ENCODE measurements at places on chromosomes 16 and 17. TPM values are rescaled to one million over a fixed set of nuclear protein-coding genes. Genes with fewer than 3 reads are reported as not detected.

Gene CX3CL1
- polyA plus RNA-seq: 0.89 TPM

Gene SLC16A13
- polyA plus RNA-seq: 2.3 TPM

Gene MSLN
- 0.22 TPM for polyA plus RNA-seq

Gene KRTAP1-5
- 35.9 TPM for polyA plus RNA-seq

Gene SPNS3
- polyA plus RNA-seq: not detected

Gene MYADML2
- not detected for polyA plus RNA-seq

Gene MYH2
- not detected for polyA plus RNA-seq

Gene TPSB2
- polyA plus RNA-seq: not detected

Gene CHD9NB
- polyA plus RNA-seq: 1.2 TPM

Gene EVPL
- not detected for polyA plus RNA-seq

DNA sequence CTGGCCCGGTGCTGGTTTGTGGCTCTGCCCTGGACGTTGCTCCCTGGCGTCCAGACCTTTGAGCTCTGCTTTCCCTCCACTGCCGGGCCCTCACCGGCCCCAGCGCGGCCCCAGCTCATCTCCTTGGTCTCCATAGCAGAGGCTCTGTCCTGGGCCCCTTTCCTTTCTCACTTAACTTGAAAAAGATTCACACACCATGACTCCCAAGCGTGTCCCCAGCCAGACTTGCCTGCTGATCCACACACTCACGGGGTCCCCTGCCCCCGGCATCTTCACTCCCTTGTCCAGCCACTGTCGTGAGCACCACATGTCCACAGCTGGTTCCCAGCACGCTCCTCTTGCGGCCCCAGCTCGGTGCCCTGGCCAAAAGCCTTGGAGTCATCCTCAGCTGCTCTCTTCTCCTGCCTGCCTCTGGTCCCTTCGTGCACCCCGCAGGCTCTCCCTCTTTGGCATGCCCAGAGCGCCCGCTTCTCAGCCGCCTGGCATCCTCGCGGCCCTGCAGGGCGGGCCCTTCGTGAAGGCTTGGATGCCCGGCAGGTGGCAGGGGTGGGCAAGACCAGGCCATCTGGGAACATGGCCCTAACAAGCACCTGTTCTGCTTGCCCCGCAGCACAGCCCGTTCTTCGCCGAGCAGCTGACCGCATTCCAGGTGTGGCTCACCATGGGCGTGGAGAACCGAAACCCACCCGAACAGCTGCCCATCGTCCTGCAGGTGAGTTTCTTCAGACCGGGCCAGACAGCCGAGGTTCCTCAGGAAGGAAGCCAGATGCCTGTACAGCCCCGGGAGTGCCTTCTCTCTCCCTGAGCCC lies 145.6 kb upstream of the CHMP6 start:
- DNase-seq: no peak

DNA sequence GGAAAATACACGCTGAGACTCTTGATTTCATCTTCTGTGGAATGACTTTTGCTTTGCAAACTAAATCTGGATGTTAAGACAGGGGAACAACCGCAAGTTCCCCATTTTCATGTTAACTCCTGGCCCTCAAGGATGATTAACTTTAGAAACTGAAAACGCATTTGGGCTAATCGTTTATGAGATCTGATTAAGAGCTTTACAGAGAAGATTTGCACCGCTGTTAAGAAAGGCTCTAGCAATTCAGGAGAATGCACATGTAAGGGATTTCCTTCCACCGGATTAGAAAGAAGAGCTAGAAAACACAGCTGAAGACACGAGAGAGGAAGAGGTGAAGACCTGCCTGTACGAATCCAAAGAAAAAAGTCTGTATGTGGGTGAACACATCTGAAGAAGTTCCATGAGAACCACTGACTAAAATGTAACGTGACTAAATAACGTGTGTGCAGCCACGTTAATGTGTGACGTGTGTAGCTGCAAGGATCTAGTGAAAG lies 106.4 kb downstream of the YPEL2 start:
- DNase-seq: no peak

DNA sequence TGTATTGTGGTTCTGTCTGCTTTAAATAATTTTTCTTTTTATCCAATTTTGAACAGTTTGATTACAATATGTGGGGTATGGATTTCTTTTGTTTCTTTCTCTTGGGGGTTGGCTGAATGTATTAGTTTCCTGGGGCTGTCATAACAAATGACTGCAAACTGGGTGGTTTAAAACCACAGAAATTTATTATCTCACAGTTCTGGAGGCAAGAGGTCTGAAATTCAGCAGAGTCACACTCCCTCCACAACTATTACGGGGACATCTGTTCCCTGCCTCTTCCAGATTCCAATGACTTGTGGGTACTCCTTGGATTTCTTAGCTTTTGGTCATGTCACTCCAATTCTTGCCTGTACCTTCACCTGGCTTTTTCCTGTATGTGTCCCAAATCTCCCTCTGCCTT lies 23.7 kb downstream of the COX11 start:
- DNase-seq: peak; percentile 12

- DNase-seq: peak; percentile 41
Observed at GRCh38 chr17:17698869-17699351, 17.7 kb downstream of the RAI1 start.

GRCh38 chr17:48143629-48144028 lies 36.1 kb downstream of the SNX11 start:
- DNase-seq: no peak

- no peak for DNase-seq
Observed at GRCh38 chr16:31020536-31020935, 10.1 kb upstream of the STX1B start.

GRCh38 chr17:7593296-7593695 lies 3.4 kb upstream of the SOX15 start:
- no peak for DNase-seq

DNA sequence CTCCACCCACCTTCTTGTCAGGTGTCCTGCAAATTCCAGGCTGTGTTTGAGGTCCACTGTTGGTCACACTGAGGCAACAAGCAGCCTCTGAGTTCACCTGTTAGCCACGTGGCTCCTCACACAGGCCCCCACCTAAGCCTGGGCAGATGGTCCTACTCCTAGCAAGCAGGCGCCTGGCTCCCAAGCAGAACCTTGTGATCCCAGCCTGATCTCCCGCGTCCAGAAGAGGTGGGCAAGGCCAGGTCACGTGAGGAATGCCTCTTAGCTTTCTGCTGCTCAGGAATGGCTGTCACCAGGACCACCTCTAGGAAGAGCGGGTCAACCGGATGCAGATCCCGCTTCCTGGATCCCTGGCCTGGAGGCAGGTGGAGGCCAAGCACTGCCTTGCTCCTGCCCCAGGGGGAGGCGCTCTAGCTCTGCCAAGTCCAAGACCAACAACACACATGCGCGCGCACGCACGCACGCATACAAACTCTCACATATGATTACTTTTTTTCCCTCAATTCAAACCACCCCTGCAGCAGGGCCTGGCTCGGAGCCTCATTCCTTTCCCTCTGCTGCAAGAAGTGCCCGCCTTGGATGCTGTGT lies 9.5 kb downstream of the CYB561 start:
- no peak for DNase-seq

DNA sequence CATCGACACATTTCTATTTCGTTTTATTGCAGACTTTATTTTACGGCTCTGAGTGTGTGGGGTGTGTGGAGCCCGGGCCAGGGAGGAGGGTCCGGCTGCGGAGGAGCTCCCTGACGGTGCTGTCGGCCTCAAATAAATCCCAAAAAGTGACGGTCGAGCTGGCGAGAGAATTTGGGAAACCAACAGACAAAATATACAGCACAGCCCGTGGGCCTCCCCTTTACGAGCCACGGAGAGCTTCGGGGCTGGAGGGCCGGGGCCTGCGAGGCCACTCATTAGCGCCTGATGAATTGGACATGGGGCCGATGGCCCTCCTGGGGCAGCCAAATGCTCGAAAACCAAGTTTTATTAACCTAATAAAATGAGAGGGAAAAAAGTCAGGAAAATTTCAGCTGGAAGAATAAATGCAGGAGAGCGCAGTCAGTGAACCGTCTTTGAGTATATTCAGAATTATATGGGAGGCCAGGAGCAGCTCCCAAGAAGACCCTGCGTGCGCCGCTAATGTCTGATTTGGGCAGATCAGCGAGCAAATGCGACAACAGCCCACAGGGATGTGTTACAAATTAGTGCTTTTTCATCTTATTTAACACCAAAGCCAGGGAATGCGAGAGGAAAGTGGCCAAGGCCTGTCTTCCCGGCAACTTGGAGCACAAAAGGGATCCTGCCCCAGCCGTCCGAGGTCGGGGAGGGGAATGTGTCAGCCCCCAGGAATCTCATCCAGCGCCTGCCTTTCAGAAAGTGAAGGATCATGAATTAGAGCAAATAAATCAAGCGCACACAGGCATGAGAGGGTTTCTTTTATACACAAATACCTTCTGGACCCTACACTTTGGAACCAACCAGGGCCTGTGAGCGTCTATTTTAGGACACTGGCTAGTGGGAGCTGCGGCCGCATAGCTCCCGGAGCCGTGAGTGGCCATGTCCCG lies 249.1 kb downstream of the C16orf95 start:
- DNase-seq: no peak

DNA sequence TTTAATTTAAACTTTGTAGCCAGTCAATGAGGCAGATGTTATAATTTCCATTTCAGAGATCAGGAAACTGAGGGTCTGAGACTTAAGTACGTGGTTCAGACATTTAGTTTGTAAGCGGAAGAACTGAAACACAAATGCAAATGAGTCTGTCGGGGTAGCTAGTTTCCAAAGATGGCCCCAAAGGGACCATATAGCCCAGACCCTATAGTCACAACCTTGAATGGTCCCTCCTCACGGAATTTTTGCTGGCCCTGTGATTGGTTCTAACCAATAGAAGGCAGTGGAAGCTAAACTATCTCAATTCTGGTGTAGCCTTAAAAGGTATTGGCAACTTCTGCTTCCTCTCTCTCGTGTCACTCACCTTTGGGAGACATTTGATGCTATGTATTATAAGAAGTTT lies 7.5 kb upstream of the BCO1 start:
- no peak for DNase-seq

- no peak for DNase-seq
Observed at GRCh38 chr17:15264542-15264941, 584 bp downstream of the PMP22 start.

DNA sequence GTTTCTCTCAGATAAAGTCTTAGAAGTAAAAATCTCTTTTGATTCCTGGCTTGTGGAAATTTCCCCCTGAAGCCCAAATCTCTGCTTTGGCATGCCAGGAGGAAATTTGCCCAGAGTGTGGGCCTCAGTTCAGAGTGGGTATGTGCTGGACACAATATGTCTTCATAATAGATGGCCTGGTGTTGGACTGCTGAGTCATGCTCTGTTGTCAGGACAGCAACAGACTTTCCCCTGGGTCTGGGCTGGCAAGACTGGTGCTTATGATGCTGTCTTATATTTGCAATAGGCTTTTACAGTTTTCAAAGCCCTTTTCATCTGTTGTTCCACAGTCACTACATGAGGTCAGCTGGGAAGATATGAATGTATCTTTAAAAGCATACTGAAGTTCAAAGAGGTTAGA lies 57.0 kb downstream of the SHISA9 start:
- DNase-seq: no peak

DNA sequence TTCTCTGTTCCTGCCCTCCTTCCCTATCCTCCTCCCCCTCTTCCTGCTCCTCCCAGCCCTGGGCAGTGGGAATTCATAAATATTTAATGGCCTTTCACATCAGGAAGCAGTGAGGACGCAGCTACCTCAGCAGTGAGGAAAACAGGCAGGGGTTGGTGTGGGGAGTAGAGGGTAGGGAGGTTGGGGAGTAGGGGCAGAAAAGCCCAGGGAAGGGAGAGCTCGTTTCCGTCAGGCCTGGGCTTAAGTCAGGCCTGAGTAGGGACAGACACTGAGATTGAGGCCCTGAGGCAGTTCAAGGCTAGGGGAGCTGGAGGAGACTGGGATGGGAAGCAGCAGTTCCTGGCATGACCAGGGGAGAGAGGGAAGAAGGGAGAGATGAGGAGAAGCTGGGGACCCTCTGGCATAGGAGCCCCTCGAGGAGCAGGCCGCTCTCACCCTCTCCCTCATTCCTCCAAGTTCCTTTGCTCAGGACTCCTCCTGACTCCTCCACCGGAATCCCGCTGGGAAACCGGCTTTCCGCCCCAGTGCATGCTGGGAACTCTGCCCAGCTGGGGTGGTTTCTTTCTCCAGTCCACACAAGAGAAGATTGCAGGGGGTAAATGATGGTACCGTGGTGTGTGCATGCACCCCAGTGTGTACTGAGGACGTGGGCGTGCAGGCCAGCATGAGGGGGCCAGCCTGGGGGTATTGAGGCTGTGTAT lies 6.2 kb downstream of the SAMD14 start:
- peak; percentile 46 for DNase-seq

DNA sequence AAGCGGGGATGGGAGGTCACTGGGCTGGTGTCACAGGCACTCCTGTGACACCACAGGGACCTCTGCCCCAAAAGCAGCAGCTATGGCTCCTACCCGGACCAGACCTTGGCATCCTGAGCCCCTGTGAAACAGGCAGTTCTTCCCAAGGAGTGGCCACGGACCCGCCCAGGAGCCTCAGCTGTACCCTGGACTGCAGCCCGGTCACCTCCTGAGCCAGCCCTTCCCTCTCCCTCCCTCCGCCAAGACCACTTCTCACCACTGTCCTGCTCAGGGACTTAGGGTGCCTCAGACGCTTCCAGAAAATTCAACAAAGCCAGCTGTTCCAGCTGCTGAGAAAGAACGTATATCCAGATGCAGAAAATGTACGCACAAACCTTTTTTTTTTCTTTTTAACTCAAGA lies 13.9 kb upstream of the NCBP3 start:
- no peak for DNase-seq

DNA sequence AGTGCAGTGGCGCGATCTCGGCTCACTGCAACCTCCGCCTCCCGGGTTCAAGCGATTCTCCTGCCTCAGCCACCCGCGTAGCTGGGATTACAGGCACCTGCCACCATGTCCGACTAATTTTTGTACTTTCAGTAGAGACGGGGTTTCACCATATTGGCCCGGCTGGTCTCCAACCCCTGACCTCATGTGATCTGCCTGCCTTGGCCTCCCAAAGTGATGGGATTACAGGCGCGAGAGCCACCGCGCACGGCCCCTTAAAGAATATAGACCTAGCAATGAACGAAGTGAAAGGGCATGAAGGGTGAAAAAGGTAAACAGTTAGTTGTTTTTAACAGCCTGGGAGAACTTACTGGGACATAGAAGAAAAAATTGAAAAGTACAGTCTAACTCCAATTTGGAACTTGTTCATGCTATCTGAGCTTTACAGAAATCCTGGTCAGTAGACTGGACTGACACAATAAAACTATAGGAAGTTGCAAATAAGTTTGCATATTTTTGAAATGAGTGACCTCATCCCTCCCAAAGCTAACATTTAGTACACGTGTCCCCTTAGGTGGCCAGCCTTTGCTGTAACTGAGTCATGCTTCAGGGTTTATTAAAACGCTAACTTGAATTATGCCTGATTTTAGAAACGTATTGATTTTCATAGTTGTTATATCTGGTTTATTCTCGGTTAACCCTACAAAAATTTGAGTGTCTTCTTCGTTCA lies 1.8 kb downstream of the COG1 start:
- DNase-seq: peak; percentile 90

DNA sequence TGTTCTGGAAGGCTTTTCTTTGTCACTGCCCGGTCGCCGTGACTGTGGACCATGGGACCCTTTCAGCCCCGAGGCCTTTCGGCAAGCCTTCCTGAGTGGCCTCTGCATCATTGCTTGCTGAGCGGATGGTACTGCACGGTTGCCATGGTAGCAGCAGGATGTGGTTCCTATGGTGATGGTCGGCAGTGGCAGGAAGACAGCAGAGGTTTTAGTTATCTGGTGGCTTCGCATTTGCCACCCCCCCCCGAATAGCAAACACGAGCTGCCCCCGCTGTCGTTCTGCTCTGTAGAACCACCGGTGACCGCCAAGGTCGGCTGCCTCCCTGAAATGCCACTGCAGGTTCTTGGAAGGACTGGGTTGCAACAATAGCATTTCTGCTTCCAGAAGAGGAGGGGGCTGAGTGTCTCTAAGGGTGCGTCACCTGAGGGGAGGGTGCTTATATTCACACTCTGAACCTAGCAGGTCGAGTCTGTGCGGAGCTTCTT lies 76.6 kb downstream of the CMIP start:
- DNase-seq: no peak

- peak; percentile 99 for DNase-seq
Observed at GRCh38 chr17:76709077-76709950, 1.5 kb downstream of the MXRA7 start.

Data from IMR-90 (cell line).